Stimulated activated CD4-positive, alpha-beta T cell treated with anti-CD3 and anti-CD28 coated beads, Interleukin-1b, Interleukin-23, amount 100 ng/mL, for 48 hours (primary cell): ENCODE measurements at places on chromosomes 7 and 10.

GRCh38 chr7:22061775-22062174 lies 116.1 kb upstream of the CDCA7L start:
- no peak for DNase-seq

DNA sequence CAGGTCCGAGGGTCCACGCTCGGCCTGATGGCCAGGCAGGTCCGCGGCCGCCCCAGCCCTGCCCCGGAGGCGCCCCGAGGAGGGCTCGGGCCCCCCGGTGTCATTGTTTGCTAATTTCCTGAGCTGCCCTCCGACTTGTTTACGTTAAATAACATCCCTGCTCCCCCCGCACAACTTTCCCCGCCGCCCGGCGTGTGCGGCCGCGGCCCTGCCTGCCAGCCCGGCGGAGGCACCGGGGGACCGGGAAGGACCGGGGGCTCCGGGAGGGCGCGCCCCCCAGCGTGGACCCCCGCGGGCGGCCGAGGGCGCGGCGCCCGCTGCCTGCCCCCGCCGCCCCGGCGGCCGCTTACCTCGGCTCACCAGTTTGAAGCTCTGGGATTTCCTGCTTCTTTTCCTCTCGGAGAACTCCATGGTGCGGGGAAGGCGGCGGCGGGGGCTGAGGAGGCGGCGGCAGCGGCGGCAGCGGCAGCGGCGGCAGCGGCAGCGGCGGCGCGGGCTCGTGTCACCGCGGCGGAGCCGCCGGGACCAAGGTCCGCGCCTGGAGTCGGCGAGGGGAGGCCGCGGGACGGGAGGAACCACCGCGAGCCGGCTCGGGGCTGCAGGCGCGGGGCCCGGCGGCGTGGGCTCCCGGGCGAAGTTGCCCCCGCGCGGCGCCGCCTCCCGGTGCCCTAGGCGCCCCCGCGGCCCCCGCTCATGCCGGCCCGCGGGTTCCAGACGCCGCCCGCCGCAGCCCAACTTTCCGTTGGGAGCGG lies 515 bp downstream of the BEND7 start:
- no peak for DNase-seq

- DNase-seq: no peak
Measured at GRCh38 chr10:100009283-100009792, 409 bp downstream of the DNMBP start.

- DNase-seq: no peak
Measured at GRCh38 chr10:116886772-116887171, 37.5 kb downstream of the ENO4 start.

GRCh38 chr7:101245147-101245668 lies 327 bp upstream of the FIS1 start:
- no peak for DNase-seq

DNA sequence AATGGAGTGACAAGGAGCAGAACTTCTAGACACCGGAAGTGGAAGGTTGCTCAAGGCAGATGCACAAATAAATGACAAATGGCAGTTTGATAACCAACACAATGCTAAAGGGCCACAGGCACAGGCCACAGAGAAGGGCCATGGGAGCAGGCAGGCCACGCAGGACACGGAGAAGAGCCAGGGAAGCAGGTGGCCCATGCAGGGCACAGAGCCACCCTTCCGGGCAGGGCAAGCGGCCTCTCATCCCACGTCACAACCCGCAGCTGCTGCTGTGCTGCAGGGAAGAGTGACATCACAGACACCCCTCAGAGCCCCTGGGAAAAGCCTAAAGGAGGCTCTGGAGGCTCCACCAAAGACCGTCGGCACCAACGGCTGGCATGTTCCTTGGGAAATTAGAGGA lies 328.5 kb downstream of the PTPRN2 start:
- no peak for DNase-seq

DNA sequence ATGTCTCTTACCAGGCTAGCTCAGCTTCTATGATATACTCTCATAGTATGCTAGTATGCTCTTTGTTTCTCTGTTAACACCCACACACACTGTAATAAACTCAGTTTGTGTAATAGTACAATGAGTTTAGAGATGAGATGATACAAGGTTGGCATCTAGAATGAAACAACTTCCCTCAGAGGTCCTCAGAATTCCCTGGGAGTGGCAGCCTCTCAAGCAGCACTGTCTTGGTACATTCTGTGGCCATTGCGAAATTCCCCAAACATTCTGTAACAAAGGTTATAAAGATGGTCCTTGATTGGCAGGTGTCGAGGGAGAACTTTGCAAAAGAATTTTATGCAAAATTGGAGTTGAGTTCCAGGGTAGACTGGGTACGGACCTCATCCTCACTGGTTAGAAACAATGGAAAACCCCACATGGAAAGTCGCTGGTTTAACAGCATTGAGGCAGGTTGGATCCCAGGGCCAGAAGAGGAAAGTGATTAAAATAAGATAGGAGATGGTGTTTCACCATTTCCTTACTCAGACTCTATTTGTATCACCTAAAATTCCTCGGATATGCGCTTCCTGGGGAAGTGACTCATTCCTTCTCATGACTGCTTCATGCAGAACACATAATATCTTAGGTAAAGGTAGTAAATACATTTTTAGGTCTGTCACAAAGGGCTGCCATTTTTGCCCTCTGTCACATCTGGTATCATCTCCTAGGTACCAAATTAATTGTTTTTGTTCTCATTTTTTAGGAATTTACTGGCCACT lies 657.8 kb downstream of the SORCS1 start:
- no peak for DNase-seq

GRCh38 chr7:23353172-23353571 lies 54.0 kb downstream of the MALSU1 start:
- DNase-seq: no peak

- DNase-seq: no peak
Measured at GRCh38 chr10:111747751-111748150, 435.8 kb downstream of the GPAM start.

- DNase-seq: no peak
Measured at GRCh38 chr10:69721690-69722310, 79.9 kb upstream of the COL13A1 start.

GRCh38 chr7:82049891-82050533 lies 280.2 kb upstream of the HGF start:
- no peak for DNase-seq

GRCh38 chr7:76071316-76072242 lies 23.7 kb downstream of the MDH2 start:
- DNase-seq: no peak

GRCh38 chr10:80163741-80164341 lies 31.3 kb downstream of the PLAC9 start:
- no peak for DNase-seq

DNA sequence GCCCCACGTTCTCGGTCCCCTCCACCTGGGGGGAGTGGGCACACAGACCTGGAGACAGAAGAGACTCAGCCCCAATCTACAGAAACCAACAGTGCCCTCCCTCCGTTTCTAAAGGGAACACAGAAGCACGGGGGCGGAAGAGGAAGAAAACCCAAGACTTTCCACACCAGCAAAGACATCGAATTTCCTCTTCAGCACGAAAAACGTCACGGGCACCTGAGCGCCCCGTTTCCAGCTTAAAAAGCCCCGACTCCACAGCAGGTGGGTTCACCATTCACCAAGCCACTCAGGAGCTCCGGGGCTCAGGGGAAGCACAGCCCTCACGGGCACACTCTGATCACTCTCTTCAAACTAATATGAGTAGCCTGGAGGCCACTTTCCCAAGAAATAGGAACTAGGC lies 19.6 kb downstream of the NUDT1 start:
- no peak for DNase-seq

DNA sequence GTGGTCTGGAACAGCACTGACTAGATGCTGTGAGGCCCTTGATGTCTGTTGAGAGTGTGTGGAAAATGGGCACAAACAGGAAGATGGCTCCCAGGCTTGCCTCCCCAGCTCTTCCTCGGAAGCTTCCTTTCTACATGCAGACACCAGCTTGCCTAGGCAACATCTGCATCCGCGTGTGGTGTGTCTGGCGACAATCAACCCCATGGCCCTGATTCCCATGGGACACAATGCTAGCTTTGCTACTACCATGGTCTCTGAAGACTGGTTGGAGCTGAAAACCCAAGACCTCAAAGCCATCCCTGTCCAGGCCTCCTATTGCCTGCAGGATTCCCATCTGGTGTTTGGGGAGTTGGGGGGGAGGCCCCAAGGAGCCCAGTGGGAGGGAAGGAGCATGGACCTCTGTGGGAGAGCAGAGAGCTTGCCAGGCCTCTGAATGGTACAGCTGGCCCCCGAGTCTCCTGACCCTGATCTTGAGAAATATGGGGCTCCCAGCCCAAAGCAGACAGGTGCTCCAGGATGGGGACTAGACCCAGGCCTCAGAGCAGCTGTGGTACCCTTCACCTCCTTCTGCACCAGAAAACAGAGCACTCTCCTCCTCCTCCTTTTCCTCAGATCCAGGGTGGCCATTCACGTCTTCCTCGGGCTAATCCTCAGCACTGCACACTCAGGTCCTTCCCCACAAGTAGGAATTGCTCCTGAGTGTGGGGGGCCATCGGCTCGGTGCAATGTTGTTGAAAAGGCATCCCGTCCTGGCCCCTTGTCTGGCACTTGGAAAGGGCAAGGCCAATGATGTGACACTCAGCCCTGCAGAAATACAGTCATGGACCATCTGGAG lies 57.6 kb downstream of the ARHGAP22 start:
- DNase-seq: no peak

GRCh38 chr10:84654671-84655070 lies 326.3 kb downstream of the CCSER2 start:
- no peak for DNase-seq

GRCh38 chr7:22730921-22731654 lies 4.1 kb downstream of the IL6 start:
- DNase-seq: no peak

DNA sequence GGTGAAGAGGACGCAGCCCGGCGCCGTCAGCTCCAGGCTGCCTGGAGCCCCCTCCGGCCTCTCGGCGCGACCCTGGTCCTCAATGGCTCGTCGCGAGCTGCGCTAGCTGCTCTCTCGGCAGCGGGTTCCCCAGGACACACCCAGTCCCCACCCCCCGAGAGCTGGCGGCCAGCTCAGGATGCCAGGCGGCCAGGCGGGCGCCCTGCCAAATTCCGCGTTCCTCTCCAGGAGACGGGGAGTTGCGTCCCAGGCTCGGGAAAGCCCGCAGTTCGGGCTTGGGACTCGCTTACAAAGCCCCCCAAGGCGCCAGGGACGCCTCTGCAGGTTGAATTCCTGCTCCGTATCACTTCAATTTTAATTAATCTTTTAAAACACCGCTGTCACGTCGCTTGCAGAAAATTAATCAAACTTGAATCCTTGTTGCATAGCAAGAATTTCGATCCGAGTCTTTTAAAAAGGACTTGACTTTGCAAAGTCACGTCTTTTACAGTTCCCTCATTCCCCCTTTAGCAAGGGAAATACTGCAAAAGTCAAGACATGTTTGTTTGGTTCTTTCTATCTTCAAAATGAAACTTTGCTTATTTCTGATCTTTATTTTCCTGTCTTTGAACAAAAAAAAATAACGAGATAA lies 28.2 kb downstream of the SKIDA1 start:
- no peak for DNase-seq

GRCh38 chr7:32586291-32587221 lies 91.3 kb downstream of the AVL9 start:
- DNase-seq: no peak

DNA sequence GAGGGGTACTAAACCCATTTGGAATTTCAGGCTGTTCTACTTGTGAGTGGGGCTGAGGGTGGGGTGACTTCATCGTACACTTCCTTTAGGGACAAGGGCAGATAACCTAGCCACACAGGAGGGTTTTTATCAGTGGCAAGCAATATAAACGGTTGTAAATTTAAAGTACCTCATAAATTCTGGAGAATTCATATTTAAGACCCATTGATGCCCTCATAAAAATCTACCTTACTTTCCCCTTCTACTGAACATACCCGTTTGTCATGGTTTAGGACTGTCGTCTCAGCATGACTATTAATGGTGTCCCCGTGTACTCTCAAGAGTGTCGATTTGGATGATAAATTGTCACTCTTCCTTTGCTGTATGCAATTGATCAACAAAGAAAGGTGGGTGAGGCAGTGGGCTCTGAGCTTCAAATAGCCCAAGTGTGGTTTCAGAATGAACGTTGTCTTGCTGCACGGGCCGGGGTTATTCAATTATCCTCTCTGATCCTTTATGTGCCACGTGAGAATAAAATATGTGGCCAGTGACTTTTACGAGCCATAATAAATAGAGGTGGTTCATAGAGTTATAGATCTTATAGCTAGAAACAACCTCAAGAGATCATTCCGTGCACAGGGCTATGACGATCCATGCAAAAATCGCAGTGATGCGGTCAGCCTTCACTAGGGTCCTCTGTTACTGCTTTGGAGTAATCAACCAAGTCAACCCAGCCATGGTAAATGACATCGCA lies 82.2 kb downstream of the FAM107B start:
- DNase-seq: no peak

DNA sequence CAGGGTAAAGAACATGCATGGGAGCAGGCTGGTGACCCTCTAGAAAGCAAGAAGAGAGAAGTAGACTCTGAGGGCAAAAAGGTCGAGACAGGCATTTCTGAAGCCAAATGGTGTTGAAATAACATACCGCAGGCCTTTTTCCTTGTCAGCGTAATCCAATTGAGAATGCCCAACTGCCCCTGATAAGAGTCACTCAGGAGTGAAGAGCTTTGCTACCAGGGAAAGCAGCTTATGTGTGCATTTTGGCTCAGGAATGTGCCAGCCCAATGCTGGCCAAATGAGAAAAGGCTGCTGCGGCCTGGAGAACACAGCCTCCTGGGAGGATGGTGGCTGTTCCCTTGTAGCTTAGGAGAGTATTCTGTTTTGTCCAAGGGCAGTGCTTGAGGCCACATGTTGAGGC lies 61.4 kb upstream of the NFKB2 start:
- no peak for DNase-seq

DNA sequence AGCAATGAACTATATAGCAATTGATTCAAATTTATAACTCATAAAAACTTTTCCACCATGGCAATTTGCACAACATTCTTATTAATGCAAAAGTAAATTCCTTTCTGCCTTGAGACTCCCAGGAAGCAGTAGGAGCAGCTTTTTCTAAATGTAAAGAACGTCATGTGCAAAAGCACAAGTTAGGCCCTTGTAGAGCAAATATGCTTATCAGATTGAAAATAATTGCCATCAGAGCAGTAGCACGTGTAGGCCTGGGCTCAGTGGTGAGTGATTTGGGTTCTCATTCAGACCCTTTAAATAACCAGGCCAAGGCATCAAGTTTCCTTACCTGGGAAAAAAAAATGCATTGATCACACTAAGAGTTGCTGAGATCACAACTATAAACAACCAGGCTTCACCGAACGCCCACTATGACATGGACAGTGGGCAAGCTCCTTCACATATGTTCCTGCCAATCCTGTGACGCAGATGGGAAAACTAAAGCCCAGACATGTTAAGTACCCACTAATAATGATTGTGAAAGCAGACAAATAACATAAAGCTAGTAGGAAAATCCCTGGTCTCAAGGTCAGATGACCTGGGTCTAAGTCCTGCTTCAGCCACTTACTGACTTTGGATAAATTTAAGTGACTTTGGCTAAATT lies 22.1 kb upstream of the SAR1A start:
- DNase-seq: no peak

GRCh38 chr7:10082896-10083295 lies 890.8 kb upstream of the PHF14 start:
- DNase-seq: no peak

- DNase-seq: no peak
Measured at GRCh38 chr10:69685426-69685801, 55.4 kb downstream of the FAM241B start.

GRCh38 chr10:71131096-71131495 lies 81.3 kb upstream of the UNC5B start:
- DNase-seq: no peak
